AG04450 (cell line): ENCODE measurements at places on chromosomes 12 and 14.
A peak's percentile ranks its signal among the peaks of the same experiment; 100 is the strongest.

DNA sequence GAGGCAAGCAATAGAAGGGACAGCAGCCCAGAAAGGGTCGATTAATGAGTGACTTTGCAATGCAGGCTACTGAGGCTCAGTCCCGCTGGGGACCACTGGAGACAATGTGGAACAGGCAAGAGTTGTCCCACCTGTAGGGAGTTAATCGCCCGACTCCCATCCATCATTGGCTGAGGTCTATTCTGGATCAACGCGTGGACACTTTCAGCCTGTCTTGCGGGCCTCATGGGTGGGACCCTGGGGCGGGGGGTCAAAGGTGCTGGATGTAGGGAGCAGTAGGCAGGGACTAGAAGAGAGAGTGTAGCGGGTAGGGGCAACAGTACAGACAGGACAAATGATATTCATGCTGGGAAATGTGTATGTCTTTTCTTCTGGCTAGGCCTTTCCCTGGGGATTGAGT is 6.1 kb downstream of the IFI27L2 start:
- DNase-seq = no peak

DNA sequence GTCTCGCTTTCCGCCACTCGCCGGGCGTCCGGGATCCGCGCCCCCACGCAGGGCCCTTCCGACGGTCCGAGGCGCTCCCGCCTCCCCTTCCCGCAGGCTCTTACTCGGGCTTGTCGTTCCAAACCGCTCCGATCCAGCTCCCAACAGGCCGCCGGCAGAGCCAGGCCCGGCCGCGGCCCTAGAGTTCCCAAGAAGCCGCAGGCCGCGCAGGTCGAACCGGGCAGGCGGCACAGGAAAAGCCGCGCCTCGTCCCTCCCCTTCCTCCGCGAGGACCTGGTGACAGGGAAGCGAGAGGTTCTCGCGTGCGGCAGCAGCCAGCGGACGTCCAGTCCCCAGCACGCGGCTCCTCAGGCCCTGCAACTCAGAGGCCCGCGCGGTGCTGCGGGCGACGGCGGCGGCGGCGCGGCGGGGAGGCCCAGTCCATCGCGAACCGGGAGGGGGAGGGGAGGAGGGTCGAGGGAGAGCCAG is 272 bp downstream of the HECTD1 start:
- peak; percentile 59 for DNase-seq

DNA sequence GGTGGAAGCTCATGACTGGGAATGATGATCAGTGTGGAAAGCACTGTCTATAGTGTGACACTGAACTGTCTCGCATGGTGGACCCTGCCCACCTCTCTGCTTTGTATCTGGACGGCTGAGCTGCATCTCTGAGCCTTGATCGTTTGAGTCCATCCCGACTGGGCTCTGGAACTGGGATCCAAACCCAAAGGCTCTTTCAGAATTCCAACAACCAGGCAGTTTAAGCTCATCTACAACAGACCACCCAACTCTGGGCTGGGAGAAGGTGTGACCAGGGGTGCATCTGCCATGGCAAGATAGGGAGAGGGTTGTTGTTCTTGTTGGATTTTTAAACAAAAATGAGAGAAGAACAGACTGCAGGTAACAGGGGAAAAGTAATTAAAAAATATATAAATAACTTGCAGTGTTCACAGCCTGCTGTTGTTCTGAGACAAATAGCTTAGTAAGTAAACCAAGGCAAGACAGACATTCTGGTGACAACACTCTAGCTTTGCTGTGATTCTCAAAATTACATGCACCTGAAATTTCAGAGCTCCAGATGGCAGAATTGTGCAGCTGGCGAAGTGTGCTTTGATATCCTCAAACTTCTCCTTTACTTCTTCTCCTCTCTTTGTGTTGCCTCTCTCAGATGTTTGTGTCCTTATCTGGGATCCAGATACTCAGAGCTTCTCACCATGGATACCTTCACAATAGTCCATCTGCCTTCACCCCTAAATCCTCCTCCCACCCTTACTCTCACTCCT is 209.6 kb downstream of the EMP1 start:
- no peak for DNase-seq

DNA sequence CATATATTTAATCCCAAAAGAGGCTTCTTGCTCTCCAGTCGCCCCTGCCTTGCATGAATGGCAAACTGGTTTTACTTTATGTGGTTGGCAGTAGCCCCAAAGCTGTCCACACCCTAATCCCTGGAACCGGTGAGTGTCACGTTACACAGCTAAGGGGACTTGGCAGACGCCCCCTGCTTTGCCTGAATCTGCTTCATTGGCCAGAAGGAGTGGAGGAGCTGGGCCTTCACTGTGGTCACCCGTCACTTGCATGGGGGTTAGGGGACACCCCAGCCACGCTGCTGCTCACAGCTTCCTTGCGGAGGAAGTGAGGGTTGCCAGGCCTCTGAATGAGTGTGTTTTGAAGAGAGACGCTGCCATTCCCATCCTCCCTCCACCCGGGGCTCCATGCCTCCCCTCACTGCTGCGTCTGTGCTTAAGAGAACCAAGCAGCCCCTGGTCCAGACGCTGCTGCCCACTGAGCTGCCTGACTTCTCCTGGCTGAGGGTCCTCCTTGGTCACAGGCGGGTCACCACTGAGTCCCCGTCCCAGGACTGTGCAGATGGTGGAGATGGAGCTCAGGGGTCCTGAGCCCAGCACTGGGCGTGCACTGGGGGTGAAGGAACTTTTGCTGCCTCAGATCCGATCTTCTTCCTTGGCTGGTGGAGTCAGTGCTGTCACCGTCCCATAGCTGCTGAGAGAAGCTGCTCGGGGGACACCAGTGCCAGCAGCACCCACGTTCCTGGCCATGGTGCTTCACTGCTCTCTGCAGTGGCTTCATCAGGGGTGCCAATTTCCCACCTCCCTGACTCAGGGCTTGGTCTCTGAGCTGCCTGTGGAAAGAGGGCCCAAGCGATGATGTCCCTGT is 39.8 kb downstream of the GALNT9 start:
- no peak for DNase-seq

DNA sequence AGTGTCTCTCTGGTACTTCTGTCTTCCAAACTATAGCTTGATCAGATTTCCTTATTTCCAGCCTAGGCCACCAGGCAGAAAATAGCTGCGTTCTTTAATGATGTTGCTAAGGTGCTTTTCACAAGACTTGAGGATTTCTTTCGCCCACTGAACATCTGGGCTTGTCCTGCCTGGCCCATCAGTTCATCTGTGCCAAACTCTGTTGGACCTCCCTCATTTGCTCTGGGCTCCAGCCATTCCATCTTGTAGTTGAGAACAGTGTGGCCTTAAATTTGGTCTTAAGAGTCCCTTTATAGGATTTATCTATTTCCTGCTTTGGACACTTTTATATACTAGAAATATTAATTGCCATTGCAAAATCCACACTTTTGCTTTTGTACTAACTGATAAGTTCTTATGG is 109.6 kb downstream of the TTLL5 start:
- no peak for DNase-seq
